ENCODE measurements at places on chromosomes 11 and 22. TPM values are rescaled to one million over a fixed set of nuclear protein-coding genes. Genes with fewer than 3 reads are reported as not detected.

KRTAP5-11 gene
- not detected for polyA plus RNA-seq

PANX2 gene
- 2.6 TPM for polyA plus RNA-seq

PRRG4 gene
- polyA plus RNA-seq, result 20.6 TPM

RAB36 gene
- polyA plus RNA-seq, result 1.6 TPM

CATSPER1 gene
- polyA plus RNA-seq, result 0.06 TPM

PDE3B gene
- 1.2 TPM for polyA plus RNA-seq

MIOX gene
- not detected for polyA plus RNA-seq

TSPAN32 gene
- polyA plus RNA-seq, result 0.51 TPM

APOL3 gene
- 10.6 TPM for polyA plus RNA-seq

Measured in esophagus (tissue), 2 donors.